ENCODE measurements at places on chromosomes 3 and 15.

- DNase-seq = no peak
Observed at GRCh38 chr15:48221885-48222284, 15.8 kb downstream of the SLC12A1 start.

DNA sequence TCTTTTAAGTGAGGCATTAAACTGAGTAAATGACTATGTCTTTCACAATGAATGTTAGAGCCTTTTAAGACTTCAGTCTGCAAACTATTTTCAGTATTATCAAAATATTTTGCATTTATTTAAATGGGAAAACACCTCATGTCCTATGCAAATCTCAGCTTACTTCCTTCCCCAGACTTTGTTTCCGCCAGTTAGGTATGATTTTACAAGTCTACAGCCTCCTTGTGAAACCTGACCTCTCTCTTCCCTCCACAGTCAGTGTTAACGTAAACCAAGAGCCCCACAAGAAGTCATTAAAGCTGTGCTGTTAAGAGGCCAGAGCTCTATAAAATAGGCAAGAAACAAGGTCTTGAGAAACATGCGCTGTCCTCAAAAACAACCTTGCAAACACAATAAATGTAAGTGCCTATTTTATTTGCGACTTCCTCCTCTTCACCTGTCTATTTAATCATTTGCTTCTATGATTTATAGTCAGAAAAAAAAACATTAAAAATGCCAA, 48.3 kb downstream of the PRTG start:
- no peak for DNase-seq

DNA sequence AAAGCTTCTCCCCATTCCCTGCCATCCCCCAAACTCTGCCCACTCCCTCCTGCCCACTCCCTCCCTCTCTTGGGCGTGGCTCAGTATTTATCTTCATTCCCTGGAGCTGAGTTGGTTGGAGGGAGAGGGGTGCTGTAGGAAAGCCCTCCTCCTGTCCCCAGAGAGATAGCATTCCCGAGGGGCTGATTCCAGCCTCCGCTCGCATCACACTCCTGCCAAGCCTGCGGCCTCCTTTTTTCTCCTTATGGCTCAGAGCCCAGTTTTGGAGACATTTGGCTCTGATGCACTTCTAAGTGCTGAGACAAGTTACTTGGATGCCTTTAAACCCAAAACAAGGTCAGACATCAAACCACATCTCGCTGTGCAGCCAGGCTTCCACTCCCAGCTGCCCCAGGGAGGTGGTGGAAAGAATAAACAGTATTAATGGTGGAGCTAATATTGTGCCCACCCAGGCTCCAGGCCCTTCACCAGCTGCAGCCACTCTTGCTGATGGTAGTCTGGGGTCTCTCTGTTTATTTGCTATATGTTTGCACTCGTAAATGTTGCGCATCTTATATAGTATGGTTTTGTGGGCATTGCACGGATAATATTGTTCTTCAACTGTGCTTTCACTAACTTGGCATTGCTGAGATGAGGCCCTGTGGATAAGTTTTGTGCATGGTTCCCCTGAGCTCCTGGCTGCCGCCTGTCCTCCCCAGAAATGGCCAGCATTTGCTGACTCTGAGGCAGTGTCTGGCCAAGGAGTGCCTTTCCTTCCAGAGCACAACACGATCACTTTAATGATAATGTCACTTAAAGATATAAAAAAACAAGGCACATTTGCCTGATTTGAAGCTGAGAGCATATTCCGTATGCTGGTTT, 157.2 kb downstream of the LRRC28 start:
- no peak for DNase-seq

GRCh38 chr3:81585937-81586336, 175.5 kb downstream of the GBE1 start:
- DNase-seq = no peak

GRCh38 chr3:116301422-116301821, 143.9 kb downstream of the LSAMP start:
- no peak for DNase-seq

GRCh38 chr15:48040166-48040817, 80.5 kb upstream of the SLC24A5 start:
- no peak for DNase-seq

DNA sequence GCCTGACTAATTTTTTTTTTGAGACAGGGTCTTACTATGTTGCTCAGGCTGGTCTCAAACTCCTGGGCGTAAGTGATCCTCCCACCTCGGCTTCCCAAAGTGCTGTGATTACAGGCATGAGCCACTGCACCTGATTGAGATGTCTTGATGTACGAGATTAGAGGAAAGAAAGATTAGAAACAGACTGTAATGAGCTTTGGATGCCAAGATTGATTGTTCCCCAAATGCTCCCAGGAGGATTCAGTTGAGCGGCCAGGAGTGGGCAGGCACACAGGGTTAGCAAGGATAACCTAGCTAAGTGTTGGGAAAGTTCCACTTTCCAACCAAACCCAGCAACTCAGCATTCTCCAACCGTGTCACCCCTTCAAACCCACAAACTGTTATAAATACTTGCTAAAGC, 63.7 kb downstream of the SRGAP3 start:
- DNase-seq = no peak
